Activated naive CD8-positive, alpha-beta T cell treated with anti-CD3 and anti-CD28 coated beads for 36 hours (primary cell): ENCODE measurements at places on chromosomes 7 and 10.

DNA sequence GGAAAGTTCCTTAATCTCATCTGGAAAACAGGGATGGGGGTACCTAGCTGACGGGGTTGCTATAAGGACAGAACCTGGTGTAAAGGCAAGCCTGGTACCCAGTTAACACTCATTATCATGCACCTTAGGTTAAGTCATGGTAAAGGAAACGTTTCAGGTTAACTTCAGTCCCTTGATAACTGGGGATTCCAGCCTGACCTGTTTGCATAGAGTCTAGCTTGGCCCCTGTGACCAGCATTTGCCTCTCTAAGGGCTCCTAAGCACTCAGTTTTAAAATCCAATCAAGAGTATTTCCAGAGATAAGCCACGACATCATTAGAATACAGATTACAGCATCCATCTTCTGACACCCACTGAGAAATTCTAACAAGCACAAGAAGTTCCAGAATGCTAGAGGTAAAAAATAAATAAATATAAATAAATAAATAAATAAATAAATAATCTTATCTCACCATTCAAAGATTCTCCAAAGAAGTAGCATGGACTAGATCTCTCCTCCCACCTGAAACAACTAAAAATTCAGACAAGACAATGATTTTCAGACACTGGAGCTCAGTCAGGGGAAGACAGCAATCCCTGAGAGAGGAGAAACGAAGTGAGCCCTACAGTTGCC is 184.6 kb downstream of the KCNMA1 start:
- H3K36me3 ChIP-seq = no peaks in the 10 kb centered on the region
- H3K4me1 ChIP-seq = no peaks in the 10 kb centered on the region
- no peak overlapping the region for H3K27ac ChIP-seq
- no peak for DNase-seq
- H3K4me3 ChIP-seq = no peak overlapping the region
- H3K27me3 ChIP-seq = no peaks in the 10 kb centered on the region

GRCh38 chr10:23139677-23140076 is 44.3 kb downstream of the MSRB2 start:
- peaks cover 6% of the 10 kb centered on the region for H3K27me3 ChIP-seq
- no peaks in the 10 kb centered on the region for H3K4me1 ChIP-seq
- peaks cover 3% of the 10 kb centered on the region for H3K36me3 ChIP-seq
- H3K27ac ChIP-seq = no peak overlapping the region
- no peak overlapping the region for H3K4me3 ChIP-seq

- H3K36me3 ChIP-seq = no peaks in the 10 kb centered on the region
- DNase-seq = no peak
Measured at GRCh38 chr7:151309311-151309710, 32.3 kb upstream of the NUB1 start.

- no peak for DNase-seq
- H3K4me1 ChIP-seq = no peaks in the 10 kb centered on the region
- H3K27me3 ChIP-seq = no peaks in the 10 kb centered on the region
- H3K27ac ChIP-seq = no peak overlapping the region
Measured at GRCh38 chr7:29839302-29839701, 33.0 kb downstream of the WIPF3 start.
